ENCODE measurements at places on chromosomes 6 and 20.

GRCh38 chr6:12116264-12116800 lies 104.2 kb downstream of the HIVEP1 start:
- no peak for DNase-seq

DNA sequence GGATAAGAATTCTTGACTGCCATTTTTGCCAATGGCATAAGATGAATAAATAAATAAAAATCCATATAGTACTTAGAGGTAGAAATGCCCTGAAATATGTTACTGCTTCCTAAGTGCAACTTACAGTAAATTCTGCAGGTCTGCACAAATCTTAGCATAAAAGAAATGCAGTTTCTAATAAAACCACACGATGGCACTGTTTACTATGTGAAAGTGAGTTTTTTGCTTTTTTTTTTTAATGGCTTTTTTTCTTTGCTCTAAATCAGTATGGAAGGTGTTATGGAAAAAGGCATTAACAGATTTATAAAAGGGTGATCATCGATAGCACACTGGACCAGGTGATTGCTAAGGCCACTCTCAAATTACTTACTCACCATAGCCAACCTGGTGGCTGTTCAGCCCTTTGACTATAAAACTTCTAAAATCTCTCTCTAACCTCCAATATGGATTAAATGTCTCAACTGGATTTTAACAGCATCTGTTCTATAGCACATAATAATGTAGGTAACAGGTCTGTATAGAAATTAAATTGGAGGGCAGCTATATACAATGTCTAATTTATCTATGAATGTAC lies 45.8 kb downstream of the AHI1 start:
- DNase-seq, result no peak

DNA sequence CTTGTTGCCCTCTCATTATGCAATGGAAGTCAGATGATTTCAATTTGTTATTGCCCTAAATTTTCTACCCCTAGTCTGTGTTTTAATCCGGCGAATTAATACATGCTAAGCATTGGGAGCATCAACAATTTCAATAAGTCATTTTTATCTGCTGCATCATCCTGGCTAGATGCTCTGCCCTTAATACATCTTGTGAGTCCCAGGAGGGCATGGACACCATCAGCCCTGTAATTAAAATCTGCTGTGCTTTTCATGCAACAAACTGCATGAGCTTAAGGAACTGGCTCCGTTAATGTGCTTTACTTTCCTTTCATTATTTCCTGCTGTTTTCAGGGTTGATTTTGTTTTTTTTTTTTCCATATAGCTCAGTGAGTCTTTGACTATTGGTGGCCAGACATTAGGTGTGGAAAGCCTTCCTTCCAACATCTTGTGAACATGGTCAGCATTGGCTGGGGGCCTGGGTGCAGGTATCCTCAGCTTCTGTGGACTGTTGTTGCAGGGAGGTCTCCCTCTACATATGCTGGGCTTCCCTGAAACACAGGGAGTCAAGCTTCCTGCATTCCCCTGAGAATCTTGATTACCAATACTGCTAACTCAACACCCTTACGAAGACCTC lies 8.5 kb upstream of the PBOV1 start:
- no peak for DNase-seq

DNA sequence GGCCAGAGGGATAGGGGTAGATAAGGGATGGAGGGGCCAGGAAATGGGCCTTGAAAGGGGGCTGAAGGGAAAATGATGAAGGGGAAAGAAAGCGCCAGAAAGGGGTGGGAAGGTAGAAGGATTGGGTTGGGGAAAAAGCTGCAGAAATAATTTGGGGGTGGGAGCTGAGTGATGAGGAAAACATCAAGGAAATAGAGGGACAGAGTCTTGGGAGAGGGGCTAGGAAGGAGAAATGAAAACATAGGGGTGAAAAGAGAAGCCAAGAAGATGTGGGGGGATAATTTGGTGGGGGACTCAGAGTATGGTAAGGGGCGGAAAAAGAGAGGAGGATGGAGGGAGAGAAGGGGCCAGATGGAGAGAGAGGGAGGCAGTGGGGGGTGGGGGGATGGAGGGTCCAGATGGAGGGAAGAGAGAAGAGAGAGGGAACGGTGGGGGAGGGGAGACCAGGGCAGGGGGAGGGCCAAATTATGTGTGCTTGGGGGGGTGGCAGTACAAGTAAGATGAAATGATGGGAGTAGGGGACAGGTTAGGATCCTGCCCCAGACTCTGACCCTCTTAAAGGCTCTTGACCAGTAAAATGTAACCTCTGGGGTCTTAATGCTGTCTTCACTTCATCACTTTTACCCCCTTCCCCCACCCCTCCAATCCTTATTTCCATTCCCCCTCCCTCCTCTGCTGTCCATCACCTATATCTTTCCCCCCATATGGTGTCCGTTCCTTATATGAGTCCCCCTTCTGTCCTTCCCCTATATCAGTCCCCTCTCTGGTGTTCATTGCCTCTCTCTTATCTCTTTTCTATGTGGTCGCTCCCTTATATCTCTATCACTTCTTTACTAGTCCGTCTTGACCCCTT lies 852 bp downstream of the SYNGAP1 start:
- no peak for DNase-seq

GRCh38 chr6:3022765-3023662 lies 23.3 kb downstream of the NQO2 start:
- no peak for DNase-seq
